ENCODE measurements at places on chromosomes 16 and 17.

GRCh38 chr17:41004397-41004796, 4.5 kb downstream of the KRTAP3-1 start:
- DNase-seq: no peak

DNA sequence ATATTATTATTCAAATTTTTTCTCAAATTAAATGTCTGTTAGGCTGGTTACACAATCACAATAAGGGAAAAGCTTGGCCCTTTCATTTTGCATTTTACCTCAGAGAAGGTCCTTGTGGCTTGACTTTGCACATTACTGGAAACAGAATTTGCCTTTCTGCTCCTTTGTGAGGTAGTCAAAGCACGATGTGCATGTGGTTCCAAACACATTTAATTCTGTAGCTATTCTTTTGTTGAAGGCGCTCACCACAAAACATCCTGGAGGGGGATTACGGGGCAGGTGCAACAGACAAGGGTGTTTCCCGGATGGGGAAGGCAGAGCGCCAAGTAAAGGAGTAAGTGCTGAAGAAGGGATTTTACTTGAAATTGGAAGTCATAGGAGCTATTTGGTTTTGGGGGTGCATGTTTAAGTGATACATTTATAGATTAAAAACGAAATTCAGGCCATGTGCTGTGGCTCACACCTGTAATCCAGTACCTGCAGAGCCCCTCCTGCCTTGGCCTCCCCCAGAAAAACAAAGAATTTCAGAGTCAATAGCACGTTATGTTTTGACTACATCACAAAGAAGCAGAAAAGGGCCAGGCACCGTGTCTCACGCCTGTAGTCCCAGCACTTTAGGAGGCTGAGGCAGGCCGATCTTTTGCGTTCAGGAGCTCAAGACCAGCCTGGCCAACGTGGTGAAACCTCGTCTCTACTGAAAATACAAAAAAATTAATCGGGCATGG, 31.2 kb upstream of the TENT4B start:
- DNase-seq: no peak

- DNase-seq: no peak
Observed at GRCh38 chr17:8629371-8630226, 926 bp downstream of the MYH10 start.

- DNase-seq: no peak
Observed at GRCh38 chr17:67707442-67707841, 10.3 kb upstream of the NOL11 start.

DNA sequence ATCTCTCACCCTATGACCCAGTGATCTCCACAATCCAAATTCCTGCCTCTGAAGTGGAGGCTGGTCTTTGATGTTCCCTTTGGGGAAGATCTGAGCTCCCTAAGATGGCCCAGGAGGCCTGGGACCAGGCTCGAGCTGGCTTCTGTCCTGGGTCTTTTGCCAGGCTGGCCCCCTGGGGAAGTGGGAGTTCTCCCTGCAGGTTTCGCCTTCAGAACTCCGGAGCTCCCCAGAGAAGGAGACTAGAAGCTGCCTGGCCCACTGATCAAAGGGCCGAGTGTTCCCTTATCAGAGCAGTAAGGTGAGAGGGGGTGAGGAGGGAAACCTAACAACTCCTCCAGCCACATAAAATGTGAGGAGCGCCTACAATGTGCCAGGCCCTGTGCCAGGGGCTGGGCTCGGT, 147.1 kb downstream of the IRF8 start:
- no peak for DNase-seq

DNA sequence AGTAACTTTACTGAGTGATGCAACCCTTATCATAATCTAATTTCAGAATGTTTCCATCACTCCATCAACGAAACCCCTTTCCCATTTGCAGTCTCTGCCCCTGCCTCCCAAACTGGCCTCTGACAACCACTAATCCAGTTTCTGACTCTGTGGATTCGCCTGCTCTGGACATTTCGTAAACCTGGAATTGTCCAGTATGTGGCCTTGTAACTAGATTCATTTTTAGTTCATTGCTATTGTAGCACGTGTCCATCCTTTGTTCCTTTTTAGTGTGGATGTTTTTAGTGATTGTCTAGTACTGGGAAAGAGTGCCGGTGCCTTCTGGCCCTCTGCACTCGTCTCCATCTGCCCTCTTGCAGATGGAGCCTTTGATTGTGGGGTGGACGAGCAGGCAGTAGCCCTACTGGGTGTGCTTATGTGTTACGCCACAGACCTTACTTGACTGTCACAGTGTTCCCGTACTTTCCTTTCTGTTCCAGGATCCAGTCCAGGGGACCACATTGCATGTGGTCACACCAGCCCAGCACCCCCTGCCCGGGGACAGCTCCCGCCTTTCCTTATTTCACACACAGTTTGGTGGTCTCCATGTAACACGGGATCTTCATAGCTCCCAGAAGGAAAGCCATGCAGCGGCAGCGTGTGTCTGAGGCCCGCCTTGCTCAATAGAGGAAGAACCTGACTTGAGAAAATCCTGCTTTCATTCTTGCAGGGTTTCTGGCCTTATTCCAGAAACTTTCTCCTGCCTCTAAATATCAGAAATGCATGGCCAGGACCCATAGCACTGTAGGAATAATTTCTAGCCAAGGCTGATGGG, 8.8 kb downstream of the KIAA0513 start:
- DNase-seq: no peak

- no peak for DNase-seq
Observed at GRCh38 chr17:42989726-42990652, 8.2 kb upstream of the RPL27 start.

DNA sequence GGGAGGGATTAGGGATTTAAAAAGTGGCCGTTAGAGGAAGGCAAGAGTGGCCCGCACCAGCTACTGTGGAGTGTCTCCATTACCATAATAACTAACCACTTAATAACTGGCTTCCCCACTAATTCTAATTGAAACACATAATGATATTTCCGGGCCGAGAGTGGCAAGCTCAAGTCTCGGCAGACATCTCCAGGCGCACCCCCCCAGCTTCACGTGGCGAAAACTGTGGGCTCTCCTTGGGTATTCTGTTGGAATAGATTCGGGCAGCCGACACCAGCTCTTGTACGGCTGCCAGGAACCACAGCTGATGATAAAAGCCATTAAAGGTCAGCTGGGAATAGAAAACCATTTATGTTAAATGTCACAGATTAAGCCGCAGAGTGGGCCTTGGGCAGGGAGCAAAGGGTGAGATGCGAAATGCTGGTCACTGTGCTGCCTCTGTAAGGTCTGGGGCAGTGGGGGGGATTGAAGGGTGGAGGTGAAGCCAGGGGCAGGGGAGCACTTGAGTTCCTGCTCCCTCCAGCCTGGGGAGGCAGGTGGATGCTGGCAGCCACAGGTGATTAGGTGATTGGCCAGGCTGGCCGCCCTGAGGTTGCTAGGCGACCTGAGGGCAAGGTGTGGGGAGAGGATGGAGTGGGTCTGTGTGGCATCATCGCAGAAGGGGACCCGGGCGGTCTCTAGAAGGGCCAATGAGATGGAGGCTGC, 115.6 kb upstream of the SDK2 start:
- peak; percentile 21 for DNase-seq

GRCh38 chr16:51657848-51658247, 506.8 kb upstream of the SALL1 start:
- no peak for DNase-seq

- DNase-seq: no peak
Observed at GRCh38 chr17:27547301-27547683, 83.7 kb upstream of the LGALS9 start.

- DNase-seq: no peak
Observed at GRCh38 chr16:10181196-10182162, 749 bp downstream of the GRIN2A start.

DNA sequence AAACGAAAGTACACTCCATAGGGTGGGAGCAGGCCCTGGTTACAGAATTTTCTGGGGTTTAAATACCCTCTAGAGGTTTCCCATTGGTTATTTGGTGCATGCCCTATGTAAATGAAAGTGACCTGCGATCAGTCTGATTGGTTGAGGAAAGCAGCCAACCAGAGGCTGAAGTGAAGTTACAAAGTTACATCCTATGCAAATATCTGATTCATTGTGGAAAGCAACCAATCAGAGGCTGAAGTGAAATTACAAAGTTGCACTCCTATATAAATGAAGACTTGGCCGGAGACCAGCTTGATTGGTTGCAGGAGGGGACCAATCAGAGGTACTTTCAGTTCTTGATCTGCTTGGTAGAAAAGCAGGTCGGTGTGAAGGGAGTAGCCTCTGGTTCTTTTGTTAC, 24.4 kb downstream of the NAA60 start:
- DNase-seq: no peak

DNA sequence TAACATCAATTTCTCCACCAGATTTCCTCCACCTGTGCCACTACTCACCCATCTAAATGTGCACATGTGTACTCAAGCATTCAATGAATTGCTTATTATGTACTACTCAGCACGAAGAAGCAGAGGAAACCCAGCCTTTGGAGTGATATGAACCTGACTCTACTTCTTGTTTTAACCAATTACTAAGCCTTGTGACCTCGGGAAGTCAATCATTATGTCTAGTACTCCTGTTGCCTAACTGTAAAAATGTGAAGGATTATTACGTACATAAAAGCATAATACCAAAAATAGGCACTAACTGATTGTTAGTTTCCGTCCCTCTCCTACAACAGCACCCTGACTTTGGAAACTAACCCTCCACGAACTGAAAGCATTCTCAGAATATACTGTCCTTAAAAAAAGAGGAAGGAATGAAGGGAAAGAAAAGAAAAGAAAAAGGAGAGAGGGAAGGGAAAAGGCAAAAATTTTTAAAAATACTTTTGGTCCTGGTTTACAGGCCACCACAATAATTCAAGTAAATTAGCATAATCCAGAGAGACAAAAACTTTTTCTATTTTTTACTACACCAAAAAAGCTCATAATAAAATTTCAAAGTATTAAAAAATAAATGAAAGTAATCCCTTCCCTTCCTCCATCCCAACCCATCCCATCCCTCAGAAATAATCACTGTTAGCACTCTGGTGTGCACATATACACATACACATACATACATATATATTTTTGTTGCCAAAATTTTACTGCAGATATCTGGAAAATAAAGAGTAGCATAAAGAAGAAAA, 53.6 kb downstream of the KANSL1 start:
- DNase-seq: no peak

DNA sequence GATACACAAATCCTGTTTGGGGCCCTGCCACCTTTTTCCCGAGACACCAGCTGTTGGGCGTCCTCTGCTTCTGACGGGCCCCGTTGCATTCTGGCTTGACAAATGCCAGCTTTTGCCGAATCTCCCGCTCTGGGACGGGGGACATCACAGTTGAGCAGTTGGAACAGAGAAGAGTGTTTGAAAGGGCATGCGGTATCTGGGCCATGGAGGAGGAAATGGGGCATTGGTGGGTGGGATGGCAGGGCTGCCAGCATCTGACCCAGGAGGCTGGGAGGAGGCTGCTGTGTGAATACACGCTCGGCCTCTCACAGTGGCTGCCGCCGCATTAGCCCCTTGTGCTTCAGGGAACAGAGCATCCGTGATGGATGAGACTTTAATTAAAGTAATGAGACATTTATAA, 184.3 kb upstream of the TNRC6C start:
- DNase-seq: no peak

DNA sequence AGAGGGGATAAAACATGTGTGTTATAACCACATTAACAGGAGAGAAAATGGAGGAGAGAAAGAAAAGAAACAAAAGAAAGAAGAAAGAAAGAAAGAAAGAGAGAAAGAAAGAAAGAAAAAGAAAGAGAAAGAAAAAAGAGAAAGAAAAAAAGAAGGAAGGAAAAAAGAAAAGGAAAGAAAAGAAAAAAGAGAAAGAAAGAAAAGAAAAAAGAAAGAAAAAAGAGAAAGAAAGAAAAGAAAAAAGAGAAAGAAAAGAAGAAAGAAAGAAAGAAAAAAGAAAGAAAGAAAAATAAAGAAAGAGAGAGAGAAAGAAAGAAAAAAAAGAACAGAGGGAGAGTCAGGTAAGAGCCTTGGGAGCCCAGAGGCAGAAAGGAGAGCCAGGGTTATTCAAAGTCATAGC, 446.6 kb upstream of the ASIC2 start:
- no peak for DNase-seq

- DNase-seq: no peak
Observed at GRCh38 chr16:4182581-4183236, 59.2 kb downstream of the SRL start.

- DNase-seq: no peak
Observed at GRCh38 chr16:47236716-47237115, 93.0 kb upstream of the NETO2 start.

DNA sequence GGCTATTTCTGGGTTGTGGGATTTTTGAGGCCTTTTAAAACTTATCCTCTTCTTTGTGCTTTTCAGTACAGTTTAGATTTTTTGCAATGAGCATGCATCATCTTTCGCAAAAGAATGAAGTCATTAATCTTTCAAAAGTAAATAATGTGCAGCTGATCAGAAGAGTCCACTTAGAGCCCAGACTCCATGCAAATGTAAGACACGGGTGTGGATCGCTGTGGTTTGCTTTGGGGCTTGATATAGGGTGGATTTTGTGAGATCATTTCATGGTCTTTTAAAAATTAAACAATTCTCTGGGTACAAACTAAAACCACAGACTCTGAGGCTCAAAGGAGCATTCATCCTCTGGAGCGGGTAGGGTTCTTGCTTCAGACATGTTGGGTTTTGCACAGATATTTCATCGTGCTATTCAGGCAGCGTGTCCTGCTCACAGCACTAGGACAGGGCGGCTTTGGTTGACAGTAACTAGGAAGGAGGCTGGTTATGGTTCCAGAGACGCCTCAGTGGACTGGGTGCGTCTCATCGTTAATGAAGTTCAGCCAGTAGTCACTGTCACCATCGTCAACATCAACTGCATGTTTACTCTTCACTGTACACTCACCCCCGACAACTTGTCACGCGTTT, 129.4 kb upstream of the PLCG2 start:
- no peak for DNase-seq

DNA sequence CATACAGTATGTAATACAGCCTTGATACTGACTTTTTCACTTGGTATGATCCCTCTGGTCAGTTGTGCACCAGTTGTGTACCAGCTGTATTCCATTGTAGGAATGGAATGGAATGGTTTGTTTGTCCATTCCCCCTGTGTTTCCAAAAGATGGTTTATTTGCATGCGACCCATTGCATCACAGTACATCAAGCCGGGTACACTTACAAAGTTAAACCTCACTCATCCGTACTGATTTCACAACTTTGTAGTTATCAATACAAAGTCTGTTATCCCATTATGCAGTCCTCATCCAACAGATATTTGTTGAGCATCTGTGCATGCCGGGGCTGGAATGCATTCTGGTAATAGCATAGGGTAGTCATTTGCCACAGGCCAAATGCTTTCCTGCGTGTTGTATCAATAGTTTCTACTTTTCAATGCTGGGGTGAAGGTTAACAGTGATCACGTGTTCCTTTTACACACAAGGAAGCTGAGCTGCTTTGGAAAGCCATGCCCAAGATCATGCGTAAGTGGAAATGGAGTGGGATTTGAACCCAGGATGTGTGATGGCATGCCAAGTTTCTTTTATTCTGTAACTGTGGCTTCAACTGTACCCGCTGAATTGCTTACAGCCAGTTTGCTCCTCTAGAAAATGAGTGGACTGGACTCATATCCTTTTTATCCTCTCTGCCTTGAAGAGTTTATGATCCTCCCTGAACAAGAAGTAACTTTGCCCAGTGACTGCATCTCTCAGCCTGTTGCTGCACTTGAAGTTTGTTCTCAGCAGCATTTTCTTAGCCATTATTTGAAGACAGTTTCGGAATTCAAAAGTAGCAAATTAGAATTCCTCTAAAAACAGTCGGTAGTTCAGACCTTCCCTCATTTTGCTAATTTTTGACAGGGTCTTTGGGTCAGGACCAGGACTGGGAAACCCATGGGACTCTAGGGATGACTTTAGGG, 228.5 kb downstream of the CCDC182 start:
- no peak for DNase-seq

- DNase-seq: no peak
Observed at GRCh38 chr16:85650135-85650843, 37.2 kb downstream of the GSE1 start.

- DNase-seq: no peak
Observed at GRCh38 chr16:85722128-85722893, 28.6 kb downstream of the C16orf74 start.

All from urinary bladder (tissue), 4 donors.